ENCODE measurements at places on chromosomes 16 and 17. TPM values are rescaled to one million over a fixed set of nuclear protein-coding genes. Genes with fewer than 3 reads are reported as not detected.

DNA sequence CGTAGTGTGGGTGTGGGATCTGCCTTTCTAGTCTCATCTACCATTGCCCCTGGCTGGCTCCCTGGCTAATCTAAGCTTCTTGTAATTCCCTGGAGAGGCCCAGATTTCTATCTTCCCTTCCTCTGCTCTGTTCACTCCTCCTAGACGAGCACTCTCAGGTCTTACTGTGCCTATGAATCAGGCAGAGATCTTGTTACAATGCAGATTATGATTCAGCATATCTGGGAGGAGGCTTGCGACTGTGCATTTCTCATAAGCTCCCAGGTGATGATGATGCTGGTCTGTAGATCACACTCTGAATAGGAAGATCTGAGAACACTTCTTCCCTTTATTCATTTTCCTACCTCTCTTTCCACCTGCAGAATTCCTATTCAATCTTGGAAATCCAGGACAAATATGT, 200.1 kb downstream of the CBLN1 start:
- no peaks in the 10 kb centered on the region for H3K4me1 ChIP-seq
- H3K27me3 ChIP-seq: no peaks in the 10 kb centered on the region

DNA sequence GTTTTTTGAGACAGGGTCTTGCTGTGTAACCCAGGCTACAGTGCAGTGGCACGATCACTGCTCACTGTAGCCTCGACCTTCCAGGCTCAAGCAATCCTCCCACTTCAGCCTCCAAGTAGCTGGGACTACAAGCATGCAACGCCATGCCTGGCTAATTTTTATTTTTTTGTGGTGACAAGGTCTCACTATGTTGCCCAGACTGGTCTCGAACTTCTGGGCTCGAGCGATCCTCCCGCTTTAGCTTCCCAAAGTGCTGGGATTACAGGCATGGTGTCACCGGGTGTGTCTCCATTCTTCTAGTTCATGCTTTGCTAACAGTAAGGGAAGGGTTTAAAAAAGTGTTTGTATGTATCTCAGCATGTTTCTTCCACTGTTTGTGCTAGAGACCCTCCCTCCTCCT, 101.8 kb downstream of the HIC1 start:
- DNase-seq: no peak
- no peak overlapping the region for H3K4me3 ChIP-seq
- H3K27ac ChIP-seq: no peak overlapping the region
- H3K36me3 ChIP-seq: no peaks in the 10 kb centered on the region
- no peaks in the 10 kb centered on the region for H3K27me3 ChIP-seq

- H3K27me3 ChIP-seq: no peaks in the 10 kb centered on the region
- peaks cover 17% of the 10 kb centered on the region for H3K36me3 ChIP-seq
- no peak overlapping the region for H3K4me3 ChIP-seq
- no peak for DNase-seq
Observed at GRCh38 chr17:59771093-59771492, 63.6 kb downstream of the VMP1 start.

The SLC47A2 gene
- total RNA-seq: not detected

GRCh38 chr17:81912441-81913309, 1.5 kb upstream of the PCYT2 start:
- H3K27ac ChIP-seq: no peak overlapping the region
- no peak overlapping the region for H3K4me3 ChIP-seq
- no peaks in the 10 kb centered on the region for H3K27me3 ChIP-seq

The CFAP97D1 gene
- 0.08 TPM for total RNA-seq

GRCh38 chr17:33243732-33244131, 49.4 kb downstream of the ASIC2 start:
- no peak for DNase-seq
- H3K36me3 ChIP-seq: no peaks in the 10 kb centered on the region
- H3K27ac ChIP-seq: no peak overlapping the region
- H3K27me3 ChIP-seq: no peaks in the 10 kb centered on the region
- H3K4me1 ChIP-seq: no peaks in the 10 kb centered on the region

DNA sequence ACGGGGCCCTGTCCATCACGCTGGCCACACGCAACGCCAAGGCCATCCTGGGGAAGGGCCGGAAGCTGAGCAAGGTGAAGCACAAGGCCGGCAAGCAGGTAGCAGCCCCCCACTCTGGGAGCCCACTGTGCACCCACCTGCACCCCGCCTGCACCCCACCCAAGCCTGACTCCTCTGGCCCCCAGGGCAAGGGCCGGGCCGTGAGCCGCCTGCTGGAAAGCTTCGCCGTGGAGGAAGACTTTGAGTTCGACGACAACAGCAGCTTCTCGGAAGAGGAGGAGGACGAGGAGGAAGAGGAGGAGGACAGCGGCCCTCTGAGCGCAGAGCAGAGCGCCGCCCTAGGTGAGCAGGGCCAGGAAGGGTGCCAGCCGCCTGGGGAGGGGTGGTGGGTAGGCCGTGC, 54.0 kb downstream of the ACTG1 start:
- no peak overlapping the region for H3K4me3 ChIP-seq
- H3K4me1 ChIP-seq: no peaks in the 10 kb centered on the region
- no peak overlapping the region for H3K27ac ChIP-seq

DNA sequence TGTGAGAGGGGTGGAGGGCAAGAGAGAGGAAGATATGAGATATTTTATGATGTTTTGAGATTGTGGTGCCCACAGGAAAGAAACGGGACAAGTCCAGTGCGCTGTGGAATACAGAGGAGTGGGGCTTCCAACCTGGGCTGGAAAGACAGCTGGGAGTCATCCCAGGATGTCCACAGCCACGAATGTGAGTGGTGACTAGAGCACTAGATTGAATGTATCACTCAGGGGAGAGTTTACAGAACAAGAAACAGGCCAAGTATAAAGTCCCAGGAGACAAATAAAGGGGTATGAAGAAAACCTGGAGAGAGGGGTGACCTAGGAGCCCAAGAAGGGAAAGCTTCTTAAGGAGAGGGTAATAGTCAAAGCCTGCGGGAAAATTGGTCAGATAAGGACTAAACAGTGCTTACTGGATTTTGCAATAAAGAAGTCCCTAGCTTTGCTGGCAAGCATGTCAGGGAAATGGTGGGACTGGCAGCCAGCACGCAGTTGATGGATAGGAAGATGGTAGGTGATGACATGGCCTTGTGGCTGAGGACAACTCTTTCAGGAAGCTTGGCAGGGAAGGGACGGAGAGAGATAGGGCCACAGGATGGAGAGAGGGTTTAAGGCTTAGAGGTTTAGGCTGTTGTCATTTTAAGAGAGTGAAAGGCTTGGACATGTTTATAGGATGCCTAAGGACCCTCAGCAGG, 114.5 kb downstream of the AXIN2 start:
- H3K36me3 ChIP-seq: no peaks in the 10 kb centered on the region
- no peaks in the 10 kb centered on the region for H3K27me3 ChIP-seq
- no peak overlapping the region for H3K4me3 ChIP-seq
- H3K4me1 ChIP-seq: no peaks in the 10 kb centered on the region
- DNase-seq: no peak

The KRTAP1-5 gene
- total RNA-seq: not detected

The TMC5 gene
- 0.50 TPM for total RNA-seq

Measured in liver (tissue), 10 donors.